Hippocampal formation (tissue), 2 donors: ENCODE measurements at places on chromosomes 1 and 21.

GRCh38 chr1:53559391-53559815, 100.2 kb downstream of the DMRTB1 start:
- no peak for DNase-seq

DNA sequence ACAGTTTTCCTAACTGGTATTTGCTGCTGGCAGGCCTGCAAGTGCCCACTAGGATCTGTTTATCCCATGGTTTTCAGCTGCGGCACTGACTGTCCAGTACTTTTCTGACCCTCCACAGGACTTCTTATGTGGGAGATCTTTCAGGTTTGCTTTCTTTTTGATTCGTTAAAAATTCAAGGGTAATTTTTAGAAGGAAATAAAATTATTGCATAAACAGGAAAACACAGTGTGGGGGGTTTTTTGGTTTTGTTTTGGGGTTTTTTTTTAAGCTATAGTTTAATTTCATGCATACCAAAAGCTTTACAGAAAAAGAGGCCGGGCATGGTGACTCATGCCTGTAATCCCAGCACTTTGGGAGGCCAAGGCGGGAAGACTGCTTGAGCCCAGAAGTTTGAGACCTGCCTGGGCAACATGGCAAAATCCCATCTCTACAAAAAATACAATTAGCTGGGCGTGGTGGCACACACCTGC, 3.6 kb downstream of the NIBAN1 start:
- DNase-seq, result no peak

GRCh38 chr1:109148987-109149561, 35.2 kb downstream of the ELAPOR1 start:
- no peak for DNase-seq

DNA sequence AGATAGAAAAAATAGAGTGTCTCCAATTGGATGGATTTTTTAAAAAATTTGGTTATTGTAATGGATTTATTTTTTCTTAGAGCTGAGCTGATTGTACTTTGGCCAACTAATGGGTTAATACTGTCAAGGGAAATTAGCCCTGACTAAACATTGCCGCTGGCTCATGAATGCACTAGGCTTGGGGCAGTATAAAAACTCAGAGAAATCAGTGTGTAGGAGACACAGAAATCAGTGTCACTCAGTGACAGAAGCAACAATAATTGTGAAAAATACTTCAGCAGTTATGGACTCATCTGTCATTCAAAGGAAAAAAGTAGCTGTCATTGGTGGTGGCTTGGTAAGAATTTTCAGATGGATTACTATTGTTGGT, at the start of gene KMO:
Gene KMO (plus strand): TSS at position 217 of the 370 bp plus-strand sequence. CDS start 67 bp downstream, at position 284.
- no peak for DNase-seq

- no peak for DNase-seq
Measured at GRCh38 chr1:71738910-71739309, 543.4 kb downstream of the NEGR1 start.

DNA sequence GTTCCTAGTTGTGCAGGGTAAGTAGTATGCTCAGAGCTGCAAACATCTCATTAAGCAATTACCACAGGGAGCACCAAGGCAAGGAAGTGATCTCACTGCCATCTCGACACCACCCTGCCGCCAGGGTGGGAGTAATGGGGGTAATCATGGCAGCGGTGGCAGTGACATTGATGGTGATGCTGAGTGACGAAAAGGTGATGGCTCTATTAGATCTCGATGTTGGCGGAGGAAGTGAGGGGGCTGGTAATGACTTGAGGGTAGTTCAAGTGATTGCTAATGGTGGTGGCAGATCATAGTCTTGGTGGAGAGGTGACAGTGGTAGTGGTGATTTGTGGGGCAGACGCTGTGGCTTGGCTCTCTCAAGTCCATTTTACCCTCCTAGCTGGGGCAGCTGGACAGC, 25.4 kb upstream of the TENT5B start:
- no peak for DNase-seq

- no peak for DNase-seq
Measured at GRCh38 chr1:181987996-181988395, 73.5 kb downstream of the ZNF648 start.

DNA sequence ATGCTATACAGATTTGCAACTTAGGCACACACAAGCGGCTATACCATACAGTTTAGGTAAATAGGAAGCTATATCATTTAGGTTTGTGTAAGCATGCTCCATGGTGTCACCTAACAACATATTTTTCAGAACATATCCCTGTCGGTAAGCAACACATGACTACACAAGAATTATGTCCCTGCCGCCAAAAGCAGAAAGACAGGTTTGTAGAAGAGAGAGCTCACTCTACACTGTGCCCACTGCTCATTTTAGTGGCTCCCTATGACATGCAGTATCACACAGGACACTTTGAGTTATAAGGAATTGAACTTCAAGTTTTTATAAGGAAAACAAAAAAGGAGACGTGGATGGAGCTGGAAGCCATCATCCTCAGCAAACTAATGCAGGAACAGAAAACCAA, 132.5 kb upstream of the KAZN start:
- DNase-seq, result no peak

DNA sequence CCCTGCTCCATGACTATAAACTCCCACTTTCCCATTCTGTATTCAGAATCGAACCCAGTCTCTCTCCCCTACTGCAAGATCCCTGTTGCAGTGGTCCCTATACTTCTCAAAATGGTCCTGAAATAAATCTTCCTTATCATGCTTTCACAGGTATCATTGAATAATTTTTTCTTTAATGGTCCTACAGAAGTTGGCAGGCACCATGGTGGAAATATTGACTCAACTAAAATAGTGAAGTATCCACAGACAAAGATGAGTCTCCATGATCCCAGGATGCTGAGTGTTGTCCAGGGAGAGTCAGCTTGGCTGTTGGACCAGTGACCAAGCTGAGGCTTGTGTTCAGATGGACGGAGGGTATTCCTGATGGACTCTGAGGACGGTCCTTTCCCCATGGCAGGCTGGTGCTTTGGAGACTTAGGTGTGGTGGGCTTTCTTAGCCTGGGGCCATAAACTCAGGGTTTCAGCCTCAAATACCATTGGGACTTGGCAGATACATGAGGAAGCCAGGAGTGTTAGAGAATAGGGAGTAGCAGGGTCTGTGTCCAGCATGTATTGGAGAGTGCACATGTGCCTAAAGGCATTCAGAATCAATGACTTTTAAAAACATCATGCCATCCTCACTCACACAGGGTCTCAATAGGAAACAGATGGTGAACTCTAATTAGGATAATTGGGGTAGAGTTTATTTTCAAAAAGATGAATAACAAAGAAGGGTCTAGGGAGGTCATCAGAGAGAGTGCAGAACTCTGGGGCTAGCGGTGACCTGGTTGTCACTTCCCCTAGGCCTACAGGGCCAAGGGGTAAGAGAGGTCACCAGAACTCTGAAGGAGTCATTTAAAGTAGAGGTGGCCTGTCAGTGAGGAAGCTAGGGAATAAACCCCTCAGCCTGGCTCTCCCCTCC, 19.8 kb downstream of the TINAGL1 start:
- DNase-seq, result no peak

- DNase-seq, result no peak
Measured at GRCh38 chr1:31441073-31441472, 28.1 kb downstream of the SERINC2 start.

- DNase-seq, result no peak
Measured at GRCh38 chr1:185334182-185334581, 17.1 kb upstream of the IVNS1ABP start.

DNA sequence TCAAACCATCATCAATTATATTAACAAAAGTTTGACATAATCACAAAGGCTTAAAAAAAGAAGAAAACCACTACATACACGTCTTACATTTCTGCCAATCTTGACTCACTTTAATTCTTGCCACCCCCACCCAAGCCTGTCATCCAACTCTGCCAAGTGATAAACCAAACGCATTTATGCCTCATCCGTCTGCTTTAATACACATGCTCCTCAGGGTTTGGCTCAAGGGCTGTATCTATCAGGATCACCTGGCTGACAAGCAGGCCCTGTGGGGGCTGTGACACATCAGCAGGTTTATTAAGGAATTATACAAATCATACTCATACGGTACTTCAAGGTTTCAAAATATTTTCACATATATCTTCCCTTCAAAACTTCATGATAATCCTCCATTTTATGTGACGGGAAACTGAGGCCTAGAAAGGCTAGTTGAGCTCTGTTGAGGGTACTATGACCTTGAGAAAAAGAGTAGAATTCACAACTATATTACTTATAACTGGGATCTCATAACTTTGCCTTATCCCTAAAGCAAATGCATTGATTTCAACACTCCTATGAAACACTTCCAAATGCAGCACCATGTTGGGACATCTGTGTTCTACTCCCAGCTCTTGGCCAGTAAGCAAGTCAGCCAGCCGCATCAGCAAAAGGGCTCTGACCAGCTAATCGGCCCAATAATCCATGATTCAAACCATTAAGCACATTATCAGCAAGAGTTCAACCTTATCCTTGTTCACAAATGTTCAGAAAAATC, 8.7 kb downstream of the SORT1 start:
- DNase-seq, result peak; percentile 34

DNA sequence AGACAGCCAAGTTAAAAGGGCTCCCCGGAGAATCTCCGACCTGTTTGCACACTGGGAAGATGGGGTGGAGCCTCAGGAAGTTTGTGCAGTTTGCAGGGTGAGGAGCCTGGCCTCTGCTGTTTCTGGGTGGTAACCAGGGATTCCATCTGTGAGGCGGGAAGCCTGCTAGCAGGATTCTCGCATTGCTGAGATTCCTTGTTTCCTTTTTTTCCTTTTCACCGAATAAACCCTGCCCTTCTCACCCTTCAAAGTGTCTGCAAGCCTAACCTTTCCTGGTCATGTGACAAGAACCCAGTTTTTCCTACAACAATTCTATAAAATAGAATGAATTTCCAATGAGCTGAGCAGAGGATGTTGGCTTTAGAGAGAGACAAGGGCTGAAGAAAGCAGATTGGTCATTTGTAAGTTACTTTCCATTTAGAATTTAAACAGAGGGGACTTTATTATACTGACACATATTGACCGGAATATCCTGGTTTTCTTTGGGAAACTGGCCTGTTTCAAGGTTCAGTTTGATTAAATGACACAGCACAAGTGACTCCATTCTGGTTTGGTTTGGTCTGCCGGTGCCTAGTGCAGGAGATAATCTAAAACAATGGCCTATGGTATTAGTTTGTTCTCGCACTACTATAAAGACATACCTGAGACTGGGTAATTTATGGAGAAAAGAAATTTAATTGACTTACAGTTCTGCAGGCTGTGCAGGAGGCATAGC, 48.7 kb upstream of the DNAH14 start:
- DNase-seq, result no peak

GRCh38 chr1:59672851-59673572, 141.7 kb upstream of the HOOK1 start:
- DNase-seq, result peak; percentile 23

DNA sequence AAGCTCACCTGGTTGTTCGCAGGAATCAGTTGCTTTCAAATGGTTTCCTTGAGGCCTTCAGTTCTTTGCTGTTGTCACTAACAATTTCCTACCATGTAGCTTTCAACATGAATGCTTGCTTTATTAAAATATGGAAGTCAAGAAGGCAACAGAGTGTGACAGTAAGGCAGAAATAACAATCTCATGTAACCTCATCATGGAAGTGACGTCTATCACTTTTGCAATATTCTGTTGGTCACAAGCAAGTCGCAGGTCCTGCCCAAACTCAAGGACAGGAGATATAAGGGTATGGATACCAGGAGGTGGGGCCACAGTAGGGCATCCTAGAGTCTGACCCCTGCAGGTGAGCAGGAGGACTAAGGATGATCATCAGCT, 296.8 kb upstream of the ZP4 start:
- DNase-seq, result no peak

GRCh38 chr1:200479816-200480215, 70.0 kb upstream of the ZNF281 start:
- no peak for DNase-seq

GRCh38 chr1:51073456-51073855, 28.6 kb upstream of the C1orf185 start:
- DNase-seq, result no peak

DNA sequence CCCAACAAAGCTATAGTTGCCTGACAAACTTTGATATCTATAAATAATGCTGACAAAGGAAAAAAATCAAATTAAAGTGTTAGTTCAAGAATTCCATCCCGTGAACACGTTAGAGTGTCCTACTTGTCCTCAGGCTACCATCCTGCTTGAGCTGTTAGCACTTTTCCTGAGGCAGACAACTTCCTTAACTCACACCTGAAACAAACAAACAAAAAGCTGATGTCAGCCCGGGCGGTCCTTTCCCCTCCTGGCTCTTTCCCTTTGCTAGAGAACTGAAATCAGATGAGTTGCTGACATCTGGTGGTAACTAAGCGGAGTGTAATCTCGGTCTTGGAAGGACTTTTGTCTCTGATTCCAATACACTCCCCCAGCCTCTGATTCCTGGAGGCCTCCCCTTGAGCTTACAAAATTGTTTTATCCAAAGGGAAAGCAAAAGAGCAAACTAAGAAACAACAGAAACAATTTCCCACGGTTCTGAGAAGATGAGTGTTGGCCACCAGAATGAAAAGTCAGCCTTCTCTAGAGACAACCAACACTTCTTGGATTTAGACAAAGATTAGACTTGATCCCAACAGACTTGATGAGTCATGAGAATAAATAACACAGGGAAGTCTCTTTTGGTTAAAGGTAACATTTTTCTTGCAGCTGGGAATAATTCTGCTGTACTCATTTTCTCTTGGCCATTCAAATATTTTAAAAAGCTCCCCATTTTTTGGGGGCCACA, 135.4 kb downstream of the PROX1 start:
- peak; percentile 75 for DNase-seq

DNA sequence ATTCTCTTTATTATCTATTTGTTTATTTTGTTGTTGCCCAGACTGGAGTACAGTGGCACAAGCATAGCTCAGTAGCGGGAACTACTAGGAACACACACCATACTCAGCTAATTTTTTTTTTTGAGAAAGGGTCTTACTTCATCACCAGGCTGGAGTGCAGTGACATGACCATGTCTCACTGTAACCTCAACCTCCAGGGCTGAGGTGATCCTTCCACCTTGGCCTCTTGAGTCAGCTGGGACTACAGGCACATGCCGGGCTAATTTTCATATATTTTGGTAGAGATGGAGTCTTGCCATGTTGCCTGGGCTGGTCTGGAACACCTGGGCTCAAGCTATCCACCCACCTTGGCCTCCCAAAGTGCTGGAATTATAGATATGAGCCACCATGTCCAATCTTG, 5.3 kb upstream of the TXNIP start:
- no peak for DNase-seq

GRCh38 chr1:210298936-210299335, 29.8 kb upstream of the HHAT start:
- no peak for DNase-seq

- DNase-seq, result no peak
Measured at GRCh38 chr1:7265771-7266371, 480.6 kb downstream of the CAMTA1 start.

DNA sequence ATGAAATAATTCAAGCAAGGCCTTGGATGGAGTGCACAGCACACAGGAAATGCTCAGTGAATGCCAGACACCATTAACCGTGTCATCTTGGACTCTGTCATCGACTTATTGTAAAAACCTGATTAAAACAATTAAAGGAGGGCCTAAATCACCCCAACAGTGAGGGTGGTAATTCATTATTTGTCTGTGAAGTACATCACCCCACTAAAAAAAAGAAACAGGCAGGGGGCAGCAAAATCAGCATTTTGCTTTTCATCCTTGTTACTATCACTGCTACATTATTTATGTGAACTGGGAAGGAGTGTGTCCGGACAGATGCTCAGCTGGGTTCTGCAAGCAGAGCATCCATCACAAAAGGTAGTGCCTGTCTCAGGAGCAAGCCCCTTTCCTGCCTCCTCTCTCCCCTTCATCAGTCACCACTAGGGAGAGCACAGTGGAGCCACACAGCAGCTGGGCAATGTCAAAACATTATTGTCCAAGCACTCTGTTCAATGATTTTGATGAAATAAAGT, 98.5 kb downstream of the RERE start:
- no peak for DNase-seq
